ENCODE measurements at places on chromosomes 2 and 18.

DNA sequence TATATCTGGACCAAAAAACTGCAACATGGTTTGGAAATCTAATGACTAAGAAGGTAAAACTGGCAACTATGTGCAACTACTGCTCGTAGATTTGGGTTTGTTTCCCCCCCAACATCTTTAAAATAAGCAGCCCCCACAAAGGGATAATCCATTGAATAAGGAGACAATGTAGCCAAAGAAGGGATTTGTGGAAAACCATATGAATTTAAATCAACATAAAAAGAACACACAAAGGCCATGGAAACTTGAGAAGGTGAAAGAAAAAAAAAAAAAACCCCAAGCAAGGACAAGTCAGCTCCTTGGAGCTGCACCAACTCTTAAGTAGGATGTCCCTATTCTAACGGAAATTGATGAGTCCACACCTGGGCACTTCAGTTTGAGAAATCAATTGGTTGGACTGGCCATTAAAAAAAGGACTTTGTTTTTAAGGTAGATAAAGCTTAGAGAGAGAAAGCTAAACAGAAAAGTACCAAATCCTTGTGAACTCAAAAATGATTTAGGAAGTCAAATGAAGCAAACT lies 53.7 kb upstream of the ST8SIA5 start:
- DNase-seq = no peak

DNA sequence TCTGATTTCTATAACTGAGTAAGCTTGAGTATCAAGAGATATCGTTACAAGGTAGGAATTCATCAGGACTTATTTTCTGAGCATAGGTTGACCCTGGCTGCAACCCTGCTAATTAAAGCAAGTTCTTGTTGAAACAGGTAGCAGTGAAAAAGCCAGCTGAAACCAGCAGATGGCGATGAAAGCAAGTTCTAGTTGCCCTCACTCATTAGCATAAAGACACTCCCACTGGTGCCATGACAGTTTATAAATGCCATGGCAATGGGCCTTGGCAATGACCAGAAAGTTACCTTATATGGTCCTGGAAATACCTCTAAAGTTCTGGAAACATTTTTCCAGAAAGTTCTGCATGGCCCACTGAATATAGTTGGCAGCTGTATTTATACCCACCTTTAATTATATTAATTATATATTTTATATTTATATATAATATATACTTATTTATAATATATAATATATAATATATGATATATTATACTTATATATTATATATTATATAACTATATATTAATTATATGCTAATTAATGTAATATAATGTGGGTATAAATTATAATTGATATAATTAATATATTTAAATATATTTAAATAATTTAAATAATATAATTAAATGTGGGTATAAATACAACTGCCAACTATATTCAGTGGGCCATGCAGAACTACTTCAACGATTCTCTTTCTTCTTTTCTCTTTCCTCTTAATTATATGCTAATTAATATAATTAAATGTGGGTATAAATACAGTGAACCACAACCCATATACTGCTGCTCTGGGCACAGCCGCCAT lies 188.0 kb downstream of the CDH7 start:
- DNase-seq = peak; percentile 49

GRCh38 chr2:9018534-9018933 lies 15.1 kb upstream of the MBOAT2 start:
- DNase-seq = no peak

DNA sequence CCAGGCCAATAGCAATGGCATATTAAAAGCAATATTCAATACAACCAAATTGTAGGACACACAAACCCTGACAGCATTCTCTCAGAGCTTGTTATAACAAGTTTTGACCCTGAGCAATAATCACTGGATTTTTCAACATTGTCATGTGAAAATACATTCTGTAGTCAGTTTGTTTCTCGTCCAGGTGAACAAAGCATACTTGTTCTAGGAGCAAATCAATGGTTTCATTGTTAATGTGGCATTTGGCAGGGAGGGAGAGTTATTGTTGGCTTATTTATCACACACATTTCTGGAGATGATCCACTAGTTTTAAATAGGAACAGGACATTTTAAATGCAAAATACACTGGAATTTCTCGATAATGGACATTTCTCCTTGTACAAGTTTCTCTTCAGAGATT lies 69.9 kb upstream of the L3MBTL4 start:
- DNase-seq = no peak

All from NCI-H2171 treated with DMSO at 0.1 percent for 48 hours (cell line).